ENCODE measurements at places on chromosomes 12 and 14.

DNA sequence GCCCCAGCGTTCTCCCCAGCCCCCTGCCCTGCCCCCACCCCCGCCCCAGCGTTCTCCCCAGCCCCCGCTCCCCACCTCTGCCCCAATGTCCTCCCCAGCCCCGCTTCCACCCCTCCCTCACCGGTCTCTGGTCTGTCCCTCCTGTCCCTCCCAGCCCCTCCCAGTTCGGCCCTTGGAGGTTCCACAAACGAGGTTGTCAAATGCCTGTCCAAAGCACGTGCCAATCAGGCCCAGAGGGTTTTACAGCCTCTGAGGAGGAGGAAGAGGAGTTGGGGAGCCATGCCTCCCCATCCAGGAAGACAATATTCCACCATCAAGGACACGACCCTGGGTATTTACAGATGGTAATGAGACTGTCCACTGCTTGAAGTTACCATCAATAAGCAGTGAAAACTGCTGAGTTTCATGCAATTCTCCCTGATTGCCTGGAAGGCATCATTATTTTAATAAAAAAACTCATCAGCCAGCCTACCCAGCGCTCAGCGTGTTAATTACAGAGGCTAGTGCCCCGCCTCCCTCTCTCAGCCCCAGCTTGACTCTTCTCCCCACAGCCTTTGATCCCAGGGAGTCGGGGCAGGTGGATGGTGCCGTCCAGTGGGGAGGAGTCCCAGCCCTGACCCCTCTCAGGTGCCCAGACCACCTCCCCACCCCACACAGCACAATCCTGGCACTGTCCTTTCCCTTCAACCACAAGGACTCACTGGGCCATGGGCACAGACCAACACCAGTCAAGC is 30.6 kb upstream of the C14orf180 start:
- DNase-seq, result no peak

DNA sequence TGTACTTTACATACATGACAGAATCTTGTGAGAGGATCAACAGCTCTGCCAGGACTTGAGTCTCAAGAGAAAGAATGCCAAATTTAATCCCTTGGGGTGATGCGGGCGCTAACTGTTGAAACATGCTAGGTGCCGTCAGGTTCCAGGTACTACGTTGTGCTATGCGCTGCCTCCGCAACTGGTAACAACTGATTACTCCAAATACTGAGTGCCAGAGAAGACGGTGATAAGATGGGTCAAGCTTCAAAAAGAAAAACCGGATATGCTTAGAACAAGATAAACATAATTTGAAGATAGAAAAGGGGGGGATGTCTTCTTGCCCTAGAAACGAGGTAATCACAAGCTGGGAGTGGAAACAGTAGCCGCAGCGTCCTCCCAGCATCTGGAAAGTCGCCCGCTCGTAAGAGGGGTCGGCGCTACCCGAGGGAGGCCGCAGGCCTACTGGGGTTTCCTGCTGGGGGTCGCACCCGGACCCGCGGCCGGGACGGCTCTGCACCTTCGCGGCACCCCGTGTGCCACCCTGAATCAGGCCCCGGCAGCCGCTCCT is 678 bp downstream of the ZBTB25 start:
- no peak for DNase-seq

GRCh38 chr14:65195042-65195719 is 92.9 kb upstream of the MAX start:
- no peak for DNase-seq

DNA sequence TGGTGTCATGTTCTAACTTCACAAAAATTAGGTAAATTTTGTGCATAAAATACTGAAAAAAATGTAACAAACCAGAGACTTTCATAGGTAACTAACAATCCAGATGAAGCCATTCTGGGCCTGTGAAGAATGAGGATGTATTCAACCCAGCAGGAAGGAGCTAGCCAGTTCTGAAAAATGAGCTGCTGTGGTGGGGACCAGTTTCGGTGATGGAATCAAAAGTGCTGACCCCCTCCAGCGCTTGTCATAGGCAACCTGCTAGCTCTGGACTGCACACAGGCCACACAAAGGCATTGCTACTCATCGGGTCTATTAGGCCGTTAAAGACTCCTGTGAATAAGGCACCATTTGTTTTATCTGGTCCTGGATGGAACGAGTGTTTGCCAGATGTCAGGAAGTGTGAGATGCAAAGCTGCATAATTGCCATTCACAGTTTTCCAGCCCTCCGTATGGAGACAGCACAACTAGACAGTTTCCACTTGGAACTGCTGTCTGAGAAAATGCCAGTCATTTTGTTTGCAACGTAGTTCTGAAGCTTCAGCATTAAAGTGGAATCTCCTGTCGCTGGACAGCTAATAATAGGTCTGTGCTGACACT is 3.3 kb upstream of the RIMBP2 start:
- no peak for DNase-seq
